ENCODE measurements at places on chromosomes 1 and 21.
A peak's percentile ranks its signal among the peaks of the same experiment; 100 is the strongest.

GRCh38 chr1:6614019-6614928 is 743 bp downstream of the PHF13 start:
- no peak for DNase-seq

- DNase-seq: no peak
Measured at GRCh38 chr21:33898586-33898985, 17.0 kb downstream of the ATP5PO start.

GRCh38 chr1:44314452-44314851 is 40.6 kb downstream of the ERI3 start:
- no peak for DNase-seq

DNA sequence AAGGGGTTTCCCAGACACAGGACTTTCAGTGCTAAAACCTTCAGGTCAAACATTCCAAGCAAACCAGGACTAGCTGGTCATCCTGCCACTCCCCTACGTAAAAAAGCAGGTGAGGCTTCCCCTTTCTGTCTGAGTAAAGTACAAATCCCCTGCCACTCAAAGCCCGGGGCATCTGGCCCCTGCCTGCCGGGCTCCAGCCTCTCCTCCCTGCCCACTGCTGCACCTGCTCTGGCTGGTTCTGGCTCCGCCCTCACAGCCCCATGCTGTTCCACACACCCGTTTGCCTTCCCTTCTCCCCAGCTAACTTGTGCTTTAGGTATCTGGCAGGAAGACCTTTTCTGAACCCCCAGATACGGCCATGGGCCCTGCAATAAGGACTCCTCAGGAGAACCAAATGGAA is 23.3 kb upstream of the S100A7 start:
- peak; percentile 94 for DNase-seq

DNA sequence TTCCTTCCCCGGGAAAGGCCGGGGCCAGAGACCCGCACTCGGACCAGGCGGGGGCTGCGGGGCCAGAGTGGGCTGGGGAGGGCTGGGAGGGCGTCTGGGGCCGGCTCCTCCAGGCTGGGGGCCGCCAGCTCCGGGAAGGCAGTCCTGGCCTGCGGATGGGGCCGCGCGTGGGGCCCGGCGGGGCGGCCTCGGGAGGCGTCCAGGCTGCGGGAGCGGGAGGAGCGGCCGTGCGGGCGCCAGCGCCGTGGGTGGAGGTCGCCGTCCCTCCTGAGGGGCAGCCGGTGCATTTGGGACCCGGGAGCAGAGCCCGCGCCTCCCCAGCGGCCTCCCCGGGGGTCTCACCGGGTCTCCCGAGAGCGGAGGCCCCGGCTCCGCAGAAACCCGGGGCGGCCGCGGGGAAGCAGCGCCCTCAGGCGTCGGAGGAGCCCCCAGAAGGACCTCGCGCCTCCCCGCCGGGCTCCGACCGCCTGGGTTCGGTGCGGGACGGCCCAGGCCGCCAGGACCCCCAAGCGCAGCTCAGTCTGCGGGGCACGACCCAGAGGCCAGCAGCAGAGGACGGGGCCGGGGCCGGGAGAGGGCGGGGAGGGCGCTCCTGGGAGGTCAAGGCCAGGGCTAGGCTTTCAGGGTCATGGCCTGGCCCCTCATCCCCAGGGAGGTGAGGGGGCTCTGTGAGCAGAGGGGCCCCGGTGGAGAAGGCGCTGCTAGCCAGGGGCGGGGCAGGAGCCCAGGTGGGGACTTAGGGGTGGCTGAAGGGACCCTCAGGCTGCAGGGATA is 7.2 kb upstream of the SLX9 start:
- DNase-seq: no peak

GRCh38 chr1:48715921-48716320 is 60.8 kb downstream of the BEND5 start:
- no peak for DNase-seq

DNA sequence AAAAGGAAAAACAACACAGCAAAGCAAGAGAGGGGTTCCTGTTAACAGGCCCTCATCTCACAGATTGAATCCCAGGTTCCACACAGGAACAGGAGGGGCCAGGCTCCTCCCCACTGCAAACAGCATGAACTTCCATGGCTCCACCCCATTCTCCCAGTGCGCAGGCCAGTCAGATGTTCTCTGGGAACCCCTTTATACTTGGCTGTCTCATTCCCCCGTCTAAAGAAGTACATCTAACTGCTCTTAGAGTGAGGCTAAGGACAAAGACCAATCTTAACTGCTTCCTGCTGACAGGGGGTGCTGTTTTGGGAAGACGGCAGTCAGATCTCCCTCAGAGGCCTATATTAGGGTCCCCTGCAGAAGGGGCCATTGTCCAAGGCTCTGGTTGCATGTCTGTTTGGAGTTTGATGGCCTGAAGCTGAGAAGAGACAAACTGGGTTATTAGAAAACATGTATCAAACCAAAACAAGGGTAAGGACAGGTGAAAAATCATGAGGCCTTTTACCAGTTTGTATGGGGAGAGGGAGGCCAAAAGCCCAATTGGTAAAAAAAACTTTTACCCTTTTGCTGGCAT is 10.5 kb upstream of the NASP start:
- DNase-seq: no peak

- no peak for DNase-seq
Measured at GRCh38 chr21:20527731-20528460, 470.3 kb upstream of the NCAM2 start.

DNA sequence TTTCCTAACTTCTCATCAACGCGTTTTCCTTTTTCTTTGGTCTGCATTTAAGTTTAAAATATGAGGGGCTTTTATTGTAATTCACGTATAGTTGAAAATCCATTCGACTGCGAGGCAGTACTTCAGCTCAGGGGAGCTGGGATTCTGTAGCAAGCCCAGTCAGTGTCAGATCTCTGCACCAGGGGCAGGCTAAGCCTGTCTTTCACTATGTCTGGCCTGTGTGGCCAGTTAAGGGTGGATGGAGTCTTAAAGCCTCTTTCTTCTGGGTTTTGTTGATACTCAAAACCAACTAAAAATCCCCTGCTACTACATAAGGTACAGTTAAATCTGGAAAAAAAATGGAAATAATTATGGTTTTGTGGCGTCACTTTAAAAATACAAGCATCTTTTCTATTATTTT is 124.7 kb downstream of the TYW3 start:
- no peak for DNase-seq

- DNase-seq: no peak
Measured at GRCh38 chr21:33078907-33079582, 9.1 kb downstream of the OLIG1 start.

DNA sequence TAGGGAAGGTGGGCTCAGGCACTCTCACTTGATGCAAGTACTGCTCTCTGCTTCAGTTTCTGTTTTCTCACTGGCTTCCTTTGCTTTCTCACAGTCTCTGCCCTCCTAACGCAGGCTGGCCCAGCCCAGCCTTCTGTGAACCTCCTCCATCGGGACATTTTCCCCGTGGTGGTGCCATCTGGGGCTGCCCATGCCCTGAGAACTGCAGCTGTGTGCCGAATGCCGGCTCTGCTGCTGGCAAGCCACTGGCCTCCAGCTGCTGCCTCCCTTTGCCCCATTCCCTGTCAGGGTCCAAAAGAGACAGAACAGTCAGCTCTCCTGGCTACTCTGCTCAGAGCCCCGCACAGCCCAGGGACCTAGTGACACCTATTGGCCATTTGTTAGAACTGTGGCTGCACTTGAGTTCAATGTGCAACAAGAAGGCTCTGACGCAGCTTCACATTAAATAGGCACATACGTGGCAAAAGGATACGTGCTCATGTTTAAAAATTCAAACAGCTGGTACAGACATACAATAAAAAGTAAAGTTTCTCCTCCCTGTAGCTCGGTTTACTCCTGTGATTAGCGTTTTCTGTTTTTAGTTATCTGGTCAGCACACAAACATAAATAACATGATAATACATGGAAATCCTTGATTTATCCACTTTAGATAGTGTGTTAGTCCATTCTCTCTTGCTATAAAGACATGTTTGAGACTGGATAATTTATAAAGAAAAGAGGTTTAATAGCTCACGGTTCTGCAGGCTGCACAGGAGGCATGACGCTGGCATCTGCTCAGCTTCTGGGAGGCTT is 46.6 kb downstream of the FCRL5 start:
- peak; percentile 37 for DNase-seq
